ENCODE measurements at places on chromosomes 12 and 14. TPM values are rescaled to one million over a fixed set of nuclear protein-coding genes. Genes with fewer than 3 reads are reported as not detected.

WNT1 gene
- not detected for total RNA-seq

CCDC77 gene
- total RNA-seq: 11.5 TPM

MIP gene
- not detected for total RNA-seq

PTGER2 gene
- total RNA-seq: 9.7 TPM
